ENCODE measurements at places on chromosomes 1 and 21. TPM values are rescaled to one million over a fixed set of nuclear protein-coding genes. Genes with fewer than 3 reads are reported as not detected.
A peak's percentile ranks its signal among the peaks of the same experiment; 100 is the strongest.

DNA sequence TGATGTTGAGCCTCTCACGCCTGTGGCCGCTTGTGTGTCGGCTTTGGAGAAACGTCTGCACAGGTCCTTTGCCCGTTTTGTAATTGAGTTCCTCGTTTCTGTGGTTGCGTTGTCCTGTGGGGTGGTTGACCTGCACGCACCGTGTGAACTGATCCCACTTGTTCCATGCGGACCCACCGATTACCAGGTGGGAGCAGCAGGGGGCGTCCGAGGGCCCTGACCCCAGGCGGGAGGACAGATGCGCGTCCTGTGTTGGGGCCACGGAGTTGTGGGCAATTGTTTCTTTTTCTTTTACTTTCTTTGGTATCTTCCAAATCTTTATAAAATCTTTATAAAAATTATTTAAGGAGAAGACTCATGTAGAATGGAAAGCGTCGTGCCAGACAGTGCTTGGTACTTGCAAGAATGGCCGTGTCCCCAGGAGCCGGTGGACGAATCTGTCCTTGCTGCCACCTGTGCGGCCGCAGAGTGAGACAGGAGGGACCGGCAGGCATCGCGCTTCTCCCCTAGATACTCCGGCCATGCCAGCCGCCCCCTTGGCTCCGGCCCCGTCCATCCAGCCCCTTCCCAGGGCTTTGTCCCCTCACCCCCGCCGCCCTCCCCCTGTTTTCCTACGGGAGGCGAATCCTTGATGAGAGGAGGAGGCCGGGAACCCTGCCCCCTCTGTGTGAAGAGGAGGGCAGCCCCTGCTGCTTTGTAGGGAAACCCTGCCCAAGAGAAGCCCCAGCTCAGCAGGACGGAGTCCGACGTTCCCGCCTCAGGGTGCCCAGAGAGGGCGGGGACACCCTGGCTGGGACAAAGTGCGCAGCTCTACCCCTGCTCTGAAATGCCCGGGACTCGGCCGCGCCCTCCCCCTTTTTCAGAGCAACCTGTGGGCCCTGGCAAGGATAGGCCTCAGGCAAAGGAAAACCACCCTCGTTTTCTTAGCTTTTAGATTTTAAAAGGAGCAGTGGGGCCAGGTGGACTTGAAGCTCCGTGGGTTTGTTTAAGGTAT is 41.7 kb downstream of the PRKCZ start:
- peak; percentile 9 for DNase-seq

- DNase-seq = peak; percentile 31
Measured at GRCh38 chr1:15384301-15384901, 25.3 kb upstream of the EFHD2 start.

DNA sequence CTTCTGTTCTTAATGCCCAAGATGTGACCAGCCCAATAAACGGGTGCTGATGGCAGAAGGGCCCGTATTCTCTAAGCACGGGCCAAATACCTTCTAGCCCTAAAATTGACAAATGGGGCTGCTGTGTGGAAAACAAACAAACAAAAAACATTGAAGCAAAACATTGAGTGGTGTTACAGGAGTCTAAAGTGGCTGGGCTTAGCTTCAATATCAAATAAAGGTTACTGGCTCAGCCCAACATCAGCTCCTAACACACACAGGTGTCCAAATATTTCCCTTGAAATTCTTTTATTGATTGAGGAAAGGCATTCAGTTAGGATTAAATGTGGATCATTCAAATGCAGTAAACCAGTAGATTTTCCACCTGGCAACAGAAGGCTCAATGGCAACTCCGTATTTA is 13.3 kb upstream of the TTF2 start:
- no peak for DNase-seq

DNA sequence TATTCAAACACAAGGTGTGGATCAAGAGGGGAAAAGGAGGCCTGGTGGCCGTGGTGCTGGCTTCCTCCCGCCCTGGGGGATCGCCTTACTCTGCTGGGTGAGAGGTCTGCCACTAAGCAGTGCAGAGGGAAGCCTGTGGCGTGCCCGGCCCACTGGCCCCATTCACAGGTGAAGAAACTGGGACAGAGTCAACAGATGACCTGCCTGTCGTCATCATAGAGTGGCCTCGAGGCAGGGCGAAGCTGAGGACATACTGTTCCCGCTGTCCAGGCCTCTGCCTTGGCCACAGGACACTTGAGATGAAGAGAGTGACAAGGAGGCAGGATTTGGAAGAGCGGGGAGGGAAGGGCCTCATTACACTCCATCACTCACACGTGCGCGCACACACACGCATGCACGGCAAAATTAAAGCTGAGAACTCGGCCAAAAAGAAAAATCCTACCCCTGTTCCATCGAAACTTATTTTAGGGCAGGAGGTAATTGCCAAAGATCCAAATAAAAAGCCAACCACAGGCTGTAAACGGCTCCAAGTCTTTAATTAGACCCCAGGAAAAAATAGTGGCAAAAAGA is 50.5 kb downstream of the CASZ1 start:
- DNase-seq = no peak

DNA sequence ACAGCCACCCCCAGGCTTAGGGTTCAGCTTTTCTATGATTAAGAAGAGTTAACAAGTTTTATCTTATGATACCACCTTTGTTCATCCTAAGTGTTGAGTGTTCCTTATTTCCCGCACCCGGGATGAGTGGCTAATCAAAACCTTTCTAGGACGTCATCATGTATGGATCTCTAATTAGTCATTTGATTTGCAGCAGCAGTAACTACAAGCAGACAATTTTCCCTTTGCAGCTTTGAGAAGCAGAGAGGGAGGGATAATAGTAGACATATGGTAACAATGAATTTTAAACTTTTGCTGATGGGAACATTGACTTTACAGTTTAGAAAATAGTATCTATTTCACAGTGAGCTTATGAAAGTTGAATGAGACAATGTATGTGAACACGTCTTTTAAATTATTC is 30.8 kb upstream of the SLC35F3 start:
- no peak for DNase-seq

GRCh38 chr1:151853411-151853943 is at the start of gene THEM5:
Gene THEM5, minus strand, starts transcription at chr1:151853712. Its CDS starts 147 bp downstream, at chr1:151853565.
- DNase-seq = no peak

- DNase-seq = no peak
Measured at GRCh38 chr21:43280949-43281633, 112.3 kb downstream of the CRYAA start.

DNA sequence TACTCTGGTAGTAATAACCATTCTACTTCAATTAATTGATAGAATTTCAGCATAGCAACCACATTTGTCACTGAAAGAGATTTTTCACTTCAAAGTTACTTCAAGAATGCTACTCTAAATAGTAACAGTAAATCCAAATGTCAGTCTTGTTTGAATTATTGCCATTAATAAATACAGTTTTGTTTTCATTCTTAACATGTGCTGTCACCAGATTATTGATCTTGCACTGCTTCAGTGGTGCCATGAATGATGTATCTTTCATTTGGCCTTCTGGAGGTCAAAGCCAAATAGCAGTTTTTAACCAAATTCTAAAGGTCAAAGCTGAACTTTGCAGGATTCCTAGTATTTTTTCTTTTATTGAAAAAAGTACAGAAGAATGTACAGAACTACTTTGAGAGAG is 199.5 kb downstream of the PATJ start:
- no peak for DNase-seq

DNA sequence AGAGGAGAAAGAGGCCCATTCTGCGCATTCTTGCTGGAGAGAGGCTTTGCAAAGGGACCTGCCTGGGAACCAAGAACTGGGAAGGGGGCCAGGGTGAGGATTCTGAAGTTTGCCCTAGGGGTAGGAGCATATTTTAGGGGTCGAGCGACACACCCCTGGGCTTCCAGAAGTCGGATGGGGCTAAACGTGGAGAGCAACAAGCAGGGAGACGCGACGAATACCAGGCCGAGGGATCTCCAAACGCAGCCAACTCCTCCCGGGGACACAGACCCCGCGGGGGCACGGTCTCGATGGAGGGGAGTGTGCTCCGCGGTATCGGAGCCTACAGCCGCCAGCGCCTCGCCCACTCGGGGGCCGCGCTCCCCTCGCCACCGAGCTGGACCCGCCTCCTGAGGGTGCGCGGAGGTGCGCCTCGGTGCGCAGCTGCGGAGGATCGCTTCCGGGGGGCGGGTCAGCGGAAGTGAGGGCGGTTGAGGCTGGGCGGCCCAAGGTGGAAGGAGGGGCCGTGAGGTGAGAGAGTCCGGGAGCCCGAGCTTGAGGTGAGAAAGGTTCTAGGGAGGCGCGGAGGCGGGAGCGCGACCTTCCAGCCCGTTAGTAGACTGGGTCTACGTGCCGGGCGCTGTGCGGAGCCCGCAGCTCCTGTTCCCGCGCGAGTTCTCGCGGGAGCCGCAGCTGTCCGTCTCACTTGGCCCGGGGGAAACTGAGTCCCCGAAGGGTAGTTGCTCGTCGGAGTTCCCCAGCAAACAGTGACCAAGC is at the start of gene MTFR1L:
Gene MTFR1L (plus strand): TSS at position 464 of the 756 bp plus-strand sequence. CDS start 3,151 bp downstream, outside the sequence.
- DNase-seq = peak; percentile 63

GRCh38 chr1:84122780-84123382 is 21.2 kb upstream of the PRKACB start:
- DNase-seq = peak; percentile 78

- peak; percentile 29 for DNase-seq
Measured at GRCh38 chr1:79568411-79568810, 561.9 kb upstream of the ADGRL4 start.

GRCh38 chr21:46564391-46564790 is 40.5 kb downstream of the S100B start:
- no peak for DNase-seq

- no peak for DNase-seq
Measured at GRCh38 chr1:17798799-17799382, 43.8 kb downstream of the ACTL8 start.

ADAMTS1 gene
- 284 TPM for total RNA-seq

NAXE gene
- 22.7 TPM for total RNA-seq

NLRP3 gene
- total RNA-seq = under 0.01 TPM

RGSL1 gene
- not detected for total RNA-seq

All from fibroblast of the aortic adventitia (primary cell).